ENCODE measurements at places on chromosomes 3 and 15.

DNA sequence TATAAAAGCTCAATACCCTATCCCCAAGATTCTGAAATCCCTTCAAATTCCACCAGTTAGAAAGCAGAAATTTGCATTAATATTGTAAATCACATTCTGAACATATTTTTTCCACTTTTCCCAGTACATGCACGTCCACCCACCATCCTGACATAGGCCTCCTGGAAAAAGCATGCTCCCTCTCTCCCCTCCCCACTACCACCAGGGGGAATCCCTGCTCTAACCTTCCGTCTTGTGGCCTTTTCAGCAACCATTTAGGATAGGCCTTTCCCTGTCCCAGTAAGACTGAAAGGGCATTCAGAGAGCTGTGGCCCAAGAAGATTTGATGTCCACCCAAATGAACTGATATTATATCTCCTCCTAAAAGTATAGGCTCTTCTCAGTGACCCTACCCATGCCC is 182.1 kb downstream of the ARRDC4 start:
- no peak for DNase-seq

GRCh38 chr3:68919000-68919399 is 13.3 kb downstream of the TAFA4 start:
- DNase-seq = no peak

DNA sequence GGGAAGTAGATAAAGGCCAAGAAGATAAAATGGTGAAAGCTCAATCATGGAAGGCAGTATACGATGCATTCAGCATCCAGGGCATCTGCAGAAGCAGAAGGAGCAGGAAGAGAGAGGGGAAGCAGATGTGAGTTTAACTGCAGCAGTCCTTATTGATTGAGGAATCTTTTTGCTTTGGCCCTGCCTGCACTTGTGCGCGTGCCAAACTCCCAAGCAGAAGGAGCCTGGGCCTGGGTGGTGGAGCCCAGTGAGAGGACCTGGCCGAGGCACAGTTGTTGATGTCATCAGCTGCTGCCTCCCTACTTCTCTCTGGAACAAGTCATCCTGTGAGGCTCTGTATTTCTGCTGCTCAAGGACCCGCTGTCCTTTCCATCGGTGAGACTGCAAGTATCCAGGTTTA is 65.5 kb upstream of the ROPN1 start:
- no peak for DNase-seq

DNA sequence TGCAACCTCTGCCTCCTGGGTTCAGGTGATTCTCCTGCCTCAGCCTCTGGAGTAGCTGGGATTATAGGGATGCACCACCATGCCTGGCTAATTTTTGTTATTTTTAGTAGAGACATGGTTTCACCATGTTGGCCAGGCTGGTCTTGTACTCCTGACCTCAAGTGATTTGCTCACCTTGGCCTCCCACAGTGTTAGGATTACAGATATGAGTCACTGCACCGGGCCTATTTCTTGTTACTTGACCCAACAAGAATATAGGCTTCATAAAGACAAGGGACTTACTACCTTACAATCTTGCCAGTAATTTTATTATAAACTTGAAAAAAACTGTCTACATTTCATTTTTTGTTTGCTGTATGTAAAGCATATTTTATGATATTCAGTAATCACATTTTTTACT is 21.4 kb upstream of the ZBTB47 start:
- no peak for DNase-seq

DNA sequence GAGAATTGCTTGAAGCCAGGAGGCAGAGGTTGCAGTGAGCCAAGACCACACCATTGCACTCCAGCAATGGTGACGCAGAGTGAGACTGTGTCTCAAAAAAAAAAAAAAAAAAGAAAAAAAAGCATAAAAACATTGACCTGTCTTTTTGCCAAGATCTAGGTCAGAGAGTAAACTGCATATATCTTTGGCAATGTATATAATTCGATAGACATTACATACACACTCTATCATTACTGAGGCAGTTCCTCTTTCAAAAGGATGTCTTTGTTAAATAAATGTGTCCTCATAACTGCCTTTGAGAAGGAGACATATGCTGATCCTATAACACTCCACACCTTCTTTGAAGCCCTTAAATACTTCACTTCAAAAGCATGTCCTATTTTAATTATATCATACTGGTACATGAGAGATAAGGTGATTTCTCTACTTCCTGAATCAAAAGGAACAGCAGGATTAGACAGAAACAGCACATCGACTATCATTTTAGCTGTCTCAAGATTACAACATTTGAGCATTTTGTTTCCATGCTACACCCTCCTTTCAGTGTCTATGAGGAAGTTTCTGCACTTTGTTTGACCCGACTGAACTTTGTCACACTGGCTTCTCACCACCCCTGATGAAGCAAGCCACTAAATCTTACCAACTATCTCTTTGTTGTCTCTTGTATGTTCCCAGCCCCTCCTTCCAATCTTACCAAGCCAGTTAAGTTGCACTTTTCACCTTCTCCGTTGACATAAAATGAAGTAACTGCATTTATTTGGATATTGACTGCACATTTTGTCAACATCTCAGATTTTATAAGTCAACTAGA is 335.8 kb downstream of the MECOM start:
- DNase-seq = no peak

DNA sequence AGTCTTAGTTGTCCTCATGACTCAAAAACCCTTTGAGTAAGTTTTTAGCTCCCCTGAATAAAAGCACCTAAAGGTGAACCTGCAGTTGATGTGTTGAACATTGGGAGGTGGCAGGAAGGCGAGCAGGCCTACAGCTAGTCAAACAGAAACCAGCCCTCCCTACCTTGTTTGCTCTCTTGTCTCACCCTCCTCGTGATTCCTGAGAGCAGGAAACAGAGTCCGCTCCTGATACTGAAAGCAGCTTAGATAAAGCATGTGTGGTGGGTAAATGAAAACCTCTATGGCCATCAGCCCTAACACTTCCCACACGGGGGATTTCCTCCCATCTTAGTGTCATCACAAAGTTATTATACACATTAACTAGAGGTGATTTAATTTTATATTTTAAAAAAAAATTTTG is 21.8 kb upstream of the CLDN18 start:
- peak; percentile 23 for DNase-seq

- no peak for DNase-seq
Observed at GRCh38 chr3:27322634-27323033, 46.5 kb downstream of the NEK10 start.

- DNase-seq = no peak
Observed at GRCh38 chr3:19947549-19948225, 790 bp downstream of the RAB5A start.

GRCh38 chr15:32936283-32936918 is 218.6 kb downstream of the GREM1 start:
- no peak for DNase-seq

DNA sequence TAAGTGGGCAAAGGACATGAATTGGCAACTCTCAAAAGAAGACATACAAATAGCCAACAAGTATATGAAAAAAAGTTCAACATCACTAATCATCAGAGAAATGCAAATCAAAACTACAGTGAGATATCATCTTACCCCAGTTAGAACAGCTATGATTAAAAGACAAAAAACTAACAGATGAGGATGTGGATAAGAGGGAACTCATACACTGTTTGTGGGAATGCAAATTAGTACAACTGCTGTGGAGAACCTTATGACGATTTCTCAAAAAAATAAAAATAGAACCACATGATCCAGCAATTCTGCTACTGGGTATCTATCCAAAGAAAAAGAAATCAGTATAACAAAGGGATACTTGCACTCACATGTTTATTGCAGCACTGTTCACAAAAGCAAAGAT is 28.6 kb downstream of the NEK10 start:
- no peak for DNase-seq

GRCh38 chr3:126886217-126886616 is 96.7 kb upstream of the PLXNA1 start:
- DNase-seq = no peak

- DNase-seq = no peak
Observed at GRCh38 chr15:47715856-47716445, 1.4 kb upstream of the SEMA6D start.

DNA sequence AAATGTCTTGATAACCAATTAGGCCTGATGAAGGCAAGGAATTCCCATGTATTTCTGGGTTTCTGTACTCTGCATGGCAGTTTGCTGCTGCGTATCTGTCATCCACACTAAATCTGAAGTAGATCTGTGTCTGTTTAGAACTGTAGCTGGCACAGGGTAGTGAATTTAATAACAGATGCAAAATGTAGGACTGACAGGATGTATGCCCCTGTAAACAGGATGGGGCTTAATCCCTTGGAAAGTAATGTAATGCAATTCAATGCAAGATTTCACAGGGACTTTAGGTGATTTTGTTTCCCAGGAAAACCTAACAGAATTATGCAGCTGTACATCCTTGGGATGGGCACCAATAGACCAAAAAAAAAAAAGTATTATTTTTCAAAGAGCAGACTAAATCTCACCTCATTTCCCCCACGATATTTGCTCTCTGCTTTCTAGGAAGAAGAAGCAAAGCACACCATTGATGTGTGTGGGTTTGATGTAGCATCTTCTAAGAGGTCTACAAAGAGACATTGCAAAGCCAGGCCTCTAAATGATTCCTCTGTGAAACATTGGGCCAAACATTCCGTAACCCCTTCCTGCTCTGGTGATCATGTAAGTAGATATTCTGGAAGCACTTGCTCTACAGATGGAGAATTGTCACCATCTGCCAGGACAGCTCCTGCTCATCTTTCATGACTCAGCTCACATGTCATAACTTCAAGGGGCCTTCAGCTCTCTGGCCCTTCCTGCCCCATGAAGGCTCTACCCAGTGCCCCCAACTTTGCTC is 464.3 kb upstream of the RGMA start:
- no peak for DNase-seq

GRCh38 chr3:185701611-185702261 is 115.6 kb downstream of the SENP2 start:
- no peak for DNase-seq

GRCh38 chr15:100338247-100338646 is 3.5 kb downstream of the ADAMTS17 start:
- no peak for DNase-seq

GRCh38 chr3:65181391-65181871 is 493.6 kb upstream of the ADAMTS9 start:
- DNase-seq = no peak

- no peak for DNase-seq
Observed at GRCh38 chr3:28290863-28291300, 49.5 kb downstream of the CMC1 start.

GRCh38 chr15:26374806-26375205 is 398.1 kb downstream of the GABRB3 start:
- no peak for DNase-seq

DNA sequence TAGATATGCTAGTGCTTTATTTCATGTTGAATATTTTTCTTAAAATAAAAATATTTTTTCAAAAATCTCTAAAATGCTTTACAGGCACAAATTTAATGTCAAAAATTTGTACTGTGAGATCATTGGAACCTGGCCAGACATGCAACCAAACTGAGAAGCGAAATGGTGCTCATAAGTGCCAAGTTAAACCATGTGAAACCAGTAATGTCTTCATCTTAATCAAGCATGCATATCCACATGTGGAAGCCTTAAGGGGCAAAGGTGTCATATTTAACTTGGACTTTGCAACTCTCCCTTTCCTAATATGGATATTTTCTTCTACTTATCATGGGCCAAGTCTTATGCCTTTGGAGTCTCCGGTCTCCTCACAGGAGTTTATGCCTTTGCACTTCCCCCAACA is 208.9 kb upstream of the COL8A1 start:
- DNase-seq = no peak

DNA sequence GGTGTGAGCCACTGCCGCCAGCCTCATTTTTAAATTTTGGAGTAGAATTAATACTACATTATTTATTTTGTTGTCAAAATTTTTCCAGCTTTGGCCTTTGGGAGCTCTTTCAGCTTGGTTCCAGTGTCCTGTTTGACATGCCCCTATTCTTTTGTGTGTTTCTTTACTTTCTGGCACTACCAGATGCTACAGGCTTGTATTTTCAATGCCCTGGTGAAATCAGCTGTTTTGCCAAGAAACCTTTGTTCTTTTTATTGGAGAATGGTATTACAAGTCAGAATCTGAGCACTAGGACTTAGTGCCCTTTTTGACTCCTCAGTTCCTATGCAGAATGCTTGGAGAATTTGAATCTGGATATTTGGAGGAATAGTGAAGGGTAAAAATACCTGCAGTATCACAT is 26.6 kb downstream of the RNF111 start:
- DNase-seq = no peak

- no peak for DNase-seq
Observed at GRCh38 chr3:129224984-129225393, 24.4 kb upstream of the COPG1 start.

DNA sequence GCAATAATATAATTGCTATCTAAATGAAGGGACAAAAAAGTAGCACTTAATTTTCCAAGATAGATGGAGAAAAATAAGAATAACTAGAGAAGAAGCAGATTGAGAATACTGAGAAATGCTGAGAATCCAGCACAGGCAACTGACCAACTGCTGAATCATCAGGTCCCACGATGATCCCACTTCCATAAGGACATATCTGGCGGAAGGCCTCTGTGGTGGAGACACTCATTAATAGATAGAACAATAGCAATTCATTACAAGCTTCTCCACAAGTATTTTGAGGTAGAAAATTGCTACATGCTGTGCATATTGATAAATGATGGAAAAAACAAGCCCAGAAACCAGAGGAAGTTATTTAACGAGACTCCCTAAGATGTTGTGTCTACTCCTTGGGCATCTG is 105.9 kb downstream of the DUT start:
- DNase-seq = no peak

DNA sequence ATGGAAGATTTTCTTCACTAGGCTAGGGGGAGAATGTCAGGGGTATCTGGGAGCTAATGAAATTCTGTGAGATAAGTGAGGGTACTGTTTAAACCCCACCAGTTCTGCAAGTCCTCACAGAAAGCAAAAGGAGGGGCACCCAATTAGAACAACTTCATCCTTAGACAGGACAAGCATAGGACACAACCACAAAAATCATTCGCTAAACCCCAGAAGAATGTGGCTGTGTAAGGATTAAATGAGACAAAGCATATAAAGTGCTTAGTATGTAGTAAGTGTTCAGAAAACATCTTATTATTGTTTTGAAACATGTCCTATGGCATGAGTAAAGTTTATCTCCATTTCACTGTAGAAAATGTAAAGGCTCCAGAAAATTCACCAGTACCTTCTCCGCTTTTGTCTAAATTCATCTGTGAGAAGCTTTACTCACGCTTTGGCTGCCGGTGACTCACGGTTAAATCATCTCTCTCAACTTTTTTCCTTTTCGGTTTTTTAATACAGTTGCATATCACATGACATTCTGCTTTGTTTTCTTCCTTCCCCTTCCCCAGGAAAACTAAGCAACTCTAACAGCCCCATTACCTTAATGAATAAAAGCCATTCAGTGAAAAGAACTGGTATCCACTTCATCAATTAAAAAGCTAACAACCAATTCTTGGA is 1.7 kb downstream of the CLRN1 start:
- no peak for DNase-seq

DNA sequence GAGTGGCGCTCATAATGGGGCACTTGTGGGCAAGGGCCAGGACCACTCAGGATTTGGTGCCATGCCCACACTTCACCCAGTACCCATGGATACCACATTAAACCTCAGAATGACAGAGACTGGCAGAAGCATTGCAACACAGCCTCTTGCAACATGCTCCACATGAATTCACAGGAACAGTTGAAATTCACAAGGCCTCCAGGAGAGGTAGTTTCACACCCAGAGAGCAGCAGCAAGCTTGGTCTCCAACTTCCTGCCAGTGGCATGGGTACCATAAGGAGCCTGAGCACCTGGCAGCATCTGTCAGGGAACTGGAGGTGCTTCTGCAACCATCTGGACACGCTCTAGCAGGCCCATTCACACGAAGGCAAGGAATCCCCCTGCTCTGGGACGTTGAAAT is 101.0 kb downstream of the OSBPL10 start:
- no peak for DNase-seq
